ENCODE measurements at places on chromosomes 7 and 10.

DNA sequence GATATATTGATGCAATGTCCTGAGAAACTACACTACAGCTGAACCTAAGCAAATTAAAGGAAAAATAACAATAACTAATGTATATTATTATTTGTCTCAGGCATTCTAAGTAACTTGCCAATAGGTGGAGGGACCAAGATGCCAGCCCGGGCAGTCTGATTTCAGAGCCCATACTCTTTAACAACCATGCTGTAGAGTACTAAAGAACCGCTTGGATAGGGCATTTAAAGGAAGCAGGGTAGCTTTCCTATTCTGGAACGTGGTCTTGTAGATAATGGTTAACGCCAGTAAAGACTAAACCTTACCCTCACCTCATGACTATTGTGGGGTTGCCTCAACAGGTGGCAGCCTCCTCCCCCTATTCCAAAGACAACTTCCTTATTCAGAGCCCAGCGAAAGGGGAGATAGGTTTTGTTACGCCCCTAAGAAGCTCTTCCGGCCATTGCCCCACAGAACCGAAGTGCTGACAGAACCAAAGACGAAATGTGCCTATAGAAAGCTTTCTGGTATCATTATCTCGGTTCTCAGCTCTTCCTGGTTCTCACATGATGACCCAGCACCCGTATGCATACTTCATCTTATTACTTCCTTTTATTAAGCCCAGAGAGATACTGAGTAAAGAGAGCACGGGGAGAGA lies 707 bp upstream of the C1GALT1 start:
- DNase-seq = peak; percentile 4

DNA sequence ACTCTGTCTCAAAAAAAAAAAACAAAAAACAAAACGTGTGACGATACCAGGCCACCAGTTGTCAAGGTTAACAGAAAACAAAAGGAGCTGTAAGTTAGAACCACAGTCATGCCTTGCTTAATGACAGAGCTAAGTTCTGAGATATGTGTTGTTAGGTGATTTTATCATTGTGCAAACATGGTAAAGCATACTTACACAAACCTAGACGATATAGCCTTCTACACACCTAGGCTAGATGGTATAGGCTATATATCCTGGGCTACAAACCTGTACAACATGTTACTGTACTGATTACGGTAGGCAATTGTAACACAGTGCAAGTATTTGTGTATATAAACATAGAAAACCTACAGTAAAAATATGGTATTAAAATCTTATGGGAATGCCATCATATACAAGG lies 564.2 kb downstream of the HTR7 start:
- no peak for DNase-seq

DNA sequence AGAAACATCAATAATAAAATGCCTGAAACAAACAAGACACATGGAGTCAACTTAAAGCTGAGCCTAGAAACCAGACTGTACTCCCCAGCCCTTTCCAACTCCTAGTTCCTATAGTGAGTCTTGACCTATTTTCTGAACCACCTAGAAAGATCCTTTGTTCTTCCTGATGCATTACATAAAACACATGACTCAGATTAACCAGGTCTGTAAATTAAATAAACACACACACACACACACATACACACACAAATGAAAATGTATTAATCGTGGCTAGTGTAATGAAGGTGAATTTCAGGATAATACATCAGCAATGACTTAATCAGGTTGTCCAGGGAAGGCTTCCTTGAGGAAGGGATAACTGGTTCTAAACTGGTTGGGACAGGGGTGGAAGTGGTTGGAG lies 104.7 kb downstream of the ST8SIA6 start:
- DNase-seq = no peak

GRCh38 chr10:72460284-72460876 lies 105.7 kb upstream of the DNAJB12 start:
- no peak for DNase-seq

DNA sequence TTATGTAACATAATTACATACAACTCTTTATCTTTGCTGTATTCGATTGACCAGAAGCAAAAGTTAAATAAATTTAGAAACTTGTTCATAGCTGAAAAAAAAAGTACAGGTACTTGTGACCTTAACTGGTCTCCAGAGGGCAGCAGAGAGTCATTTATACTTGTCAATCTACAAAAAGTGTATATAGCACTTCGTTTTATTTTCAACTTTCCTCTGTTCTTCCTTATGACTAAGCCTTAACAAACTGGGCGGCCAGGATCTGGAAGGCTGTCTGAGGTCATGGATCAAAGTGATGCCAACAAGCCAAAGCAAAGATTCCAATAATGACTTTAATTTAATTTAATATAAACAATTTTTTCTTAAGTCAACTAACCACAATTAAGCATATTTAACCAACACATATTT lies 29.8 kb downstream of the C10orf67 start:
- peak; percentile 27 for DNase-seq

- no peak for DNase-seq
Observed at GRCh38 chr10:119786117-119786769, 60.4 kb downstream of the INPP5F start.

GRCh38 chr7:77199013-77199966 lies at the start of gene FGL2:
Gene FGL2 (minus strand): TSS chr7:77199819. CDS start chr7:77199793, 26 bp downstream.
- no peak for DNase-seq

GRCh38 chr10:88565072-88565471 lies 18.0 kb downstream of the RNLS start:
- no peak for DNase-seq

GRCh38 chr7:110803602-110804143 lies 287.3 kb upstream of the LRRN3 start:
- DNase-seq = no peak

DNA sequence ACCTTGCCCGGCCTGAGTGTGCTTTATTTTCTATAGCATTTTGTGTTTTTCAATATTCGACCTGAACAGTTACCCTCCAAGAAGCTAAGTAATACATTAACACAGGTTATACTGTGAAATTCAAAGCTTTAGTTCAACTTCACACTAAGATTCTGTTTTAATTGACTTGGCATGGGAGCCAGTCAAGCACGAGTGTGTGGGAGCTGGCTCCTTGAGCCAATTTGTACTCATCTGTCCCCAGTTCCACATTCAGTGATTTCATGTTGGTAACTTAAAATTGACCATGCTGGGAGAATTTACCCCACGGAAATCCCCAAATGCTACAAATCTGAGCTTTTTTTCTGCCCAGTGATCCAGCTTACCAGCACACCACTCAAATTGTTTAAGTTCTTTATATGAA lies 20.3 kb downstream of the TSPAN12 start:
- no peak for DNase-seq

- no peak for DNase-seq
Observed at GRCh38 chr10:67011480-67011879, 85.6 kb downstream of the LRRTM3 start.

DNA sequence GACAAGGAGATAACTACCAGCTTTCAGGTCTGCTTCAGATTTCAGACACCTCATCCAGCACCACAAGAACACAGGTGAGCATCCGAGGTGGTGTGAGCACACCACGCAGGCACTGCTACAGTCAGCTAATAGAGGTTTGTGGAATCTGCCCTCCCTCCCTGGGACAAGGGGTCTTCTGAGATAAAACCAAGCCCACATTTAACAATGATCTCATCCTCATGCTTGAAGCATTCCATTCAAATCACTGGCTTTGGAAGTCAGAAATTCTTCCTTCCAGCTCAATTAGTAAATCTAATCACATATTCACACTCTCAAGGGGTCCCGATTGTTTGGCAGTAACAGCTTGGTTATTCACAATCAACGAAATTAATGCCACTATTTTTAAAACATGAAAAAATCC lies 331.4 kb downstream of the ELMO1 start:
- DNase-seq = no peak

GRCh38 chr7:86469680-86470295 lies 173.9 kb upstream of the GRM3 start:
- DNase-seq = no peak

DNA sequence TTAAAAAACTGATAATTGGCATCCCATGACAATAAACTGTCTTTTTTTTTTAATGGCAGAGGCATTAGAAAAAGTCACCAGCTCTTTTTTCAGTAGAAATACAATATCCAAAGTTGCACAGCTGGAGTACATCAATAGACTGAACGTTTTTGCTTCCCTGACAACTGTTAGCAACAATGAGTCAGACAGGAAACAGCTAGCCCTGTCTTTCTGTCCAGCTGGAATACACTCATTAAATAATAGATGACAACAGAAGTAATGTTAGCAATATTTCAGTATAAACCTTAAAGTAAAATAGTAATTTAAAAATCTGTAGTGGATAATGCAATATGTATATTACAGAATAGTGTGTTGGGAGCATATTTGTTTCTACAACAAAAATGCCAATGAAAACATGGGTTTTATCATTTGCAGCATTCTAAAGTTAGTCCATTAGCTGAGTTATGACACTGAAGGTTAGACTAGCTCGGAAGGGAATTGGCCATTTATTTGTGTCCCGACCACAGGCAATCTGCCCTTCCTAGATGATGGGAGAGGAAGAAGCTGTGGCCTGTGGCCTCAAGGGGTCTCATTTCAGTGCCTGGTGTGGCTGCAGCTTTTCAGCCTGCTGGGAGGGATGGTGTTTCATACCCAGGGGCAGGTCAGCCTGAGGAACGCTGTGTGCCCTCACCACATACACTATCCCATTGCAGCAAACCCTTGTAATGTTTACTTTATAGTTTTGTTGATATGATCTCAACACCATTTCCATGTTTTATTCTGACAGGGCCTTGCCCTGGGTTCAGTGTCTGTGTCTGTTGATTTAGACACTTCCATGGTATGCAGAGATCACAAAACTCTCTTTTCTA lies 173.3 kb downstream of the SLC16A9 start:
- DNase-seq = no peak

DNA sequence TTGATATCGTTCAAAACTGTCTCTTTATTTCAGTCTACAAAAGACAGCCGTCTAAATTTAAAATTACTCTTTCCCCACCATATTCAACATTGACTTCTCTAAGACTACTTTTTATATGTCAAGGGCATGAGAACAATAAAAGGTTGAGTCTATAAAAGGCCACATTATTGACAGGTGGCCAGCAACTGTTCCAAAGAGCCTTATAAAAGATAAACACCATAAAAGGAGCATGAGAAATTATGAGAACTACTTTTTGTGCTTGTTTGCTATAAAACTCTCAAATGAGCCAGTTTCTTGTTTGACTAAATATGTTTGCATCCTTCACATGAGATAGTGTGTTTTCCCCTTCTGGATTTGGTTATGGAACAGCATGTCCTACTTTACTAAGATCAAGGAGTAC lies 189.2 kb downstream of the THSD7A start:
- DNase-seq = no peak

DNA sequence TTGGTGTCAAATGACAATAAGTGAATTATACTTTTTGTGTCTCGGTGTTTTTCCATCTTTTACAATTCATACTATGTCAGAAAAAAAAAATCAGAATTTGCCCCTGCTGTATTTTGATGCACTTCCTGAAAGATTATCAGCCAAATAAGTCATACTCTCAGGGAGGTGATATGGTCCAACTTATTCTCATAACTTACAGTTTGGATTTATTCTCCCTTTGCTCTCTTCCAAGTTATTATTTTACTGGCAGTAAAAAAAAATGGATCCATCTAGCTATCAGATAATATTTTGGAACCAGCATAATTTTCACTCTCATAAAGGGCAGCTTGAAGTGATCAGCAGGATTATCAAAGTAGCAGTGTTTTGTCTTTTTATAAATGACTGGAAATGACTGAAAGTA lies 337.1 kb downstream of the BMPER start:
- no peak for DNase-seq

GRCh38 chr7:68485253-68485917 lies 1112.9 kb upstream of the AUTS2 start:
- no peak for DNase-seq

GRCh38 chr7:77685233-77685632 lies 11.0 kb upstream of the RSBN1L start:
- no peak for DNase-seq

GRCh38 chr7:151608031-151608551 lies 88.4 kb upstream of the RHEB start:
- DNase-seq = no peak

DNA sequence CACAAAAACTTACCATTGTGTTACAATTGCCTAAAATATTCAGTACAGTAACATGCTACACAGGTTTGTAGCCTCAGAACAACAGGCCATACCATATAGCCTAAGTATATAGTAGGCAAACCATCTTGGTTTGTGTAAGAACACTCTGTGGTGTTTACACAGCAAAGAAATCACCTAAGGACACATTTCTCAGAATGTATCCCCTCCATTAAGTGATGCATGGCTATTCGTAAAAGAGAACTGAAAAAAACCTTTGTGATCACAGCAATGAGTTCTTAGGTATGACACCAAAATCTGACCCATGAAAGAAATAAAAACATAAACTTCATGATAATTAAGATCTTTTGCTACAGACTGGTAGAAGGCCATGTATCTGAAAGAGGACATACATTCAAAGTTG lies 121.5 kb downstream of the JMJD1C start:
- DNase-seq = no peak

GRCh38 chr10:131681122-131681521 lies 219.7 kb upstream of the PPP2R2D start:
- no peak for DNase-seq

GRCh38 chr10:121928528-121928884 lies 675 bp upstream of the ATE1 start:
- peak; percentile 16 for DNase-seq

DNA sequence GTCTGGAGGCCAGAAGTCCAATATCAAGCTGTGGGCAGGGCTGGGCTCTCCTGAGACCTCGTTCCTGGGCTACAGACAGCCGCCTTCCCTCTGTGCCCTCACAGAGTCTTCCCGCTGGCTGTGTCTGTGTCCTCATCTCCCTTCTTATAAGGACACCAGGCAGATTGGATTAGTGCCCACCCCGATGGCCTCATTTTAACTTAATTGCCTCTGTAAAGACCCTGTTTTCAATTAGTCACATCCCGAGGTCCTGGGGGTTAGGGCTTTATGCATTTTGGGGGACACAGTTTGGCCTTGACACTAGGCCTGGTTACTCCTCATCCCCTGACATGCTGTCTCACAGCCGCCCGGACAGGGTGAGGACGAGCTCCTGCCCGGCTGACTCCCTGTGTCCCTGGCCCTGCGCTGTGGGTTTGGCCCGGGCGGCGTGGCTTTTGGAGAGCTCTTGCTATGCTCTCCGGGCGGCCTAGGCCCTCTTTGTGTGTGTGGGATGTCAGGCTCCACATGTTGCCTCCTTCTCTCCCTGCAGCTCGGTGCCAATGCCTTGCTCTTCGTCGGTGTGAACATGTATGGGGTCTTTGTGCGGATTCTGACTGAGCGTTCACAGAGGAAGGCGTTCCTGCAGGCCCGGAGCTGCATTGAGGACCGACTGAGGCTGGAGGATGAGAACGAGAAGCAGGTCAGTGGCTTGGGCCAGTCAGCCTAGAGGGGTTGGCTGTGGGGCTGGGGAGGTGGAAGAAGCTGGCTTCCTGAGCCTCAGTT lies 18.2 kb downstream of the ADCY1 start:
- DNase-seq = no peak

Data from stimulated activated CD8-positive, alpha-beta memory T cell treated with anti-CD3 and anti-CD28 coated beads, Interleukin-4, amount 100 ng/mL, for 4 hours (primary cell).